ENCODE measurements at places on chromosomes 4 and X.

DNA sequence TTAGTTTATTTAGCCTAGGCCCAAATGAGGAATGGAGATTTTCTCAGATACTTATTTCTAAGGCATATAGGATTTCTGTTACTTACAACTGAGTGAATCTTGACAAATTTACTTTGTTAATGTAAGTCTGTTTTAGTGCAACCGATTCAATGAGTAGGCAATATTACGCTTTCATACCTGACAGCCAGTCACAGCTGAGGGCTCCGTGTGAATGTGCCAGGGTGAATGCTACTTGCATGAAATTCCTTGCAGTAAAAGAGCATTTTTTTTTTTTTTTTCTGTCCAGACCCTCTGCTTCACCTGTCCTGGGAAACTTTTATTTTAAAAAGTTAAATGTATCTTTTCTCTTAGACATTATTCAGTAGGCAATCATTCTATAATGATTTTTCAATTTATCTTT is 1100.0 kb downstream of the FAT4 start:
- DNase-seq, result no peak

- DNase-seq, result peak; percentile 41
Observed at GRCh38 chrX:20530406-20530921, 263.8 kb upstream of the RPS6KA3 start.

DNA sequence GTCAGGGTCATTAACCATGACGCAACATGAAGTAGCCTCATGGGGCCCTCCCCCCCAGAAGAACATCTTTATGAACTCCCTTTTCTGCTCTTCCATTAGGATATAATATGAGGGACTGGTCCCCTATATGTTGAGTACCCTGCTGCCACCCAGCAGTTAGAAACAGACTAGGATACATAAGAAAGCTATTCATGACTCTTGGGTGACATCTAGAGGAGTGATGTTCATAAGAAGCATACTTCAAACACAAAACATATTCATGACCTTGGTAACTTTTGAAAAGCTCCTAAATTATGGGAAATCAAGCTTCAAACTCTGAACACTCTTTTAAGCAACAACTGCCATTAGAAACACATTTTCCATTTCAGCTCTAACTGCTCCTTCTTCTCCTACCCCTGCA is 155.2 kb upstream of the SPIN4 start:
- DNase-seq, result no peak

DNA sequence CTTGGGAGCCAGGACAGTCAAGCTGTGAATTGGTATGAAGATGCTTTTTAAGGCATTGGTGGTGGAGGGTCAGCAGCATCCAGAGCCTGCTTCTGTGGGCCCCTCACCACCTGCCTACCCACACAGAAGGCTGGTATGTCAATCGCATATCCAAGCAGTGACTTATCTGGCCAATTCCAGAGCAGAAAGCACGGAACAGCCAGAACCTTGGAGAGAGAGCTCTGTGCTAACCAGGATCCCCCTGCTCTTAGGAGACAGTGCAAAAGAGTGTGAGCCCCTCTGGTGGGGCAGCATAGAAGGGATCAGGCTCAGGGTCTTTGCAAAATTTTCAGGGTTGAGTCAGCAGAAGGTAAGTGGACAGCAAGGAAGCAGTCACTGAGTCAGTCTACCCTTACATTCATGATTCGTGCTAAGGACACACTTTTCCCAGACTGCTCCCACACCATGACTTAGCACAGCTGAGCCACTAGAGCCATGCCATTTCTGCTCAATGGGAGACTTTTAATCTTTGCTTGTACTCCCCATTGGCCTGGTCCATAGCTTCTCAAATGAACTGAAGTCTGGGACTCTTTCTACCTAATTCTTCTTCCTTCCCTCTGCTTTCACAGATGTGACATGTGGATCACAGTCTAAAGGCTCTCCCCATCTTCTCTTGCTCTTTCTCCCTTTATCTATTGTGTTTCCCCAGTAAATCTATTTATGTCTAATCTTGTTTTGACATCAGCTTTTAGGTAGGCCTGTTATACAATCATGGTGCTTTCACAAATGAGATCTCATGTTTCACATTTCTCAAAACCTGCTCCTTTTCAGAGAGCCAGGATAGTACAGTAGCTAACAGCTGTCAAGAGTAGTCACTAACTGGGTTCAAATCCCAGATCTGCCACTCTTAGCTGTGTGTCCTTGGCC is 20.0 kb downstream of the MORF4L2 start:
- DNase-seq, result no peak

DNA sequence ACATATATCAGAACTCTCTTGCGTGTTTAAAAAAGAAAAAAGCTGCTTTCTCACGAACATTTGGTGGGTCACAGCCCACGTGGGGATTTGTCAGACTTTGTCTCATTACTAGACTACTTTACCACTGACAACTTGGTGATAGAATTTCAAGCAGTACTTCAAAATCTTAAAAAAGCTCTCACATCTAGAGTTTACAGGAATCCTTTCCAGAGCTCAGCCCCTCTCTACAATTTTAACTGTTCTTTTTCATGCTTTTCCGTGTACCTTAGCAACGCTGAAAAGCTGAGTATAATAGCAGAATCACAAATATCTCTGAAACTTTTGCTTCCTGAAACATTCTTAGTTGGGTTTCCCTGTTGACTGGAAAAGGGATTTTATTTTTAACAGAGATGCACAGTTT is 50.2 kb downstream of the SMAD1 start:
- no peak for DNase-seq

- peak; percentile 28 for DNase-seq
Observed at GRCh38 chr4:140755774-140756318, 339 bp downstream of the TBC1D9 start.

DNA sequence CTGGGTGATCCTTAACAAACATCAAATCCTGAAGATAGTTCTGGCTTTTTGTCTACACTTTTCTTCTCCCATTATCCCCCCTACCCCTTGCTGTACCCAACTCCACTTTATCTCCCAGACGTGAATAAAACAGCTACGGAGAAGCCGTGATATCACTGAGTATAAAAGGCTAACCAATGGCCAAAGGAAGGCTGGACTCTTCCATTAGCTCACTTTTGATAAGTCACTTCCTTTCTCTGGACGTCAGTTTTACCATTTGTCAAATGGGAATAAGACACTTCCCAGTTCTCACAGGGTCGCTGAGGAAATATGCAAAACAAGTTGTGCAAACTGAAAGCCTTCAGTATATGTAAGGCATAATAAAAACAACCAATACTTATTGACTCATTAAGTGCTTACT is 38.6 kb upstream of the EDA2R start:
- DNase-seq, result no peak

GRCh38 chrX:3295731-3296130 is 50.7 kb downstream of the MXRA5 start:
- DNase-seq, result peak; percentile 14

- no peak for DNase-seq
Observed at GRCh38 chrX:42783451-42783850, 5.5 kb upstream of the PPP1R2C start.

DNA sequence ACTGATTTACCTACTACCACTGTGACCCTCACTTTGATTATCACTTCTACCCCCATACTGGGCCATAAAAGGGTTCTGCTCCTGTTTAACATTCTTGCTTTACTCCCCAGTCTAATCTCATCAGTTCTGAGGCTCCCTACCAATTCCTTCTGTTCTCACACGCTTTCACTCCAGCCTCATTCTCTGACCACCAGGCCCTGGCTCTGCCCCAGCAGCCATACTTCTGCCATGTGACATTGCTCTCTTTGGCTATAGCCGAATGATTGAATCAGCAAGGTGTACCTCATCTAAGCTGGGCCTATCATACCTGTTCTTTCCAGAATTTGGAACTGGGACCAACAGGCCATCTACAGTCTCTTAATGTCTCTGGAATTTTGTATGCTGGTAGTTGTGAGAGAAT is 14.4 kb upstream of the ELF2 start:
- DNase-seq, result no peak

DNA sequence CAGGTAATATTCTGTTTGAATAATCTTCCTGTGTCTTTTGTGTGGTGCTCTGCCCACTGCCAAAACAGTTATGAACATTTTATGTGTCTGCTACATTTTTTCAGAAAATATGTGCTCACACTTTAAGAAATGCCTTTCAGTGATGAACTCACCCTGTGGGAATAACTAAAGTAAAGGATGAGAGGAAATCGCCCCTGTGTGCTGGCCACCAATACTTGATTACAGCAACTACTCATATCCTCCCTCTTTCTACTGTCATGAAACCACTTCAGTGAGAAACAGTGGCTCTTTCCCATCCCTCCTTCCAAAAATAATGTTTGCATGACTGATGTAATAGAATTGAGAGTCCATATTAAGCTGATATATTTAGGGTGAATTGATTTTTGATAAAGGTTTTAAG is 900.9 kb downstream of the RAB28 start:
- DNase-seq, result no peak

DNA sequence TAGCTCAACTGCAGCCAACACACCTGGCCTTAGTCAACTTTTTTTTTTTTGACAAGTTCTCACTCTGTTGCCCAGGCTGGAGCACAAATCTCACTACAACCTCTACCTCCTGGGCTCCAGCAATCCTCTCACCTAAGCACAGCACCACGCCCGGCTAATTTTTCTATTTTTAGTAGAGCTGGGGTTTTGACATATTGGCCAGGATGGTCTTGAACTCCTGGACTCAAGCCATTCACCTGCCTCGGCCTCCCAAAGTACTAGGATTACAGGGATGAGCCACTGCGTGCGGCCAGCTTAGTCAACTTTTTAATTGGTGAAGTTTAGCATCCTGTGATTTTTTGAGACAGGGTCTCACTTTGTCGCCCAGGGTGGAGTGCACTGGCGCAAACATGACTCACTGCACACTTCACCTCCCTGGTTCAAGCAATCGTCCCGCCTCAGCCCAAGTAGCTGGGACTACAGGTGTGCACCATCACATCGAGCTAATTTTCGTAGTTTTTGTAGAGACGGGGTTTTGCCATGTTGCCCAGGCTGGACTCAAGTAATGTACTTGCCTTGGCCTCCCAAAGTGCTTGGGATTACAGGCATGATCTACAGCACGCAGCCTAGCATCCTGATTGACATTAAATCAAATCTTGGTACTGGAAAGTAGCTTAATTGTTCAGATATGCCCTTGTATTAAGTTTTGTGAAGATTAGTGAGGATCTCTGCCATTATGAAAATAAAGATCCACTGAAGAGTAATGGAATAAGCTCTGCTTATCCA is 8.3 kb downstream of the HNRNPDL start:
- no peak for DNase-seq

- DNase-seq, result no peak
Observed at GRCh38 chr4:3054169-3054759, 20.1 kb downstream of the HTT-AS start.

GRCh38 chr4:124420166-124420695 is 292.3 kb downstream of the ANKRD50 start:
- DNase-seq, result no peak

GRCh38 chrX:24025741-24026403 is 1.1 kb downstream of the KLHL15 start:
- peak; percentile 82 for DNase-seq

DNA sequence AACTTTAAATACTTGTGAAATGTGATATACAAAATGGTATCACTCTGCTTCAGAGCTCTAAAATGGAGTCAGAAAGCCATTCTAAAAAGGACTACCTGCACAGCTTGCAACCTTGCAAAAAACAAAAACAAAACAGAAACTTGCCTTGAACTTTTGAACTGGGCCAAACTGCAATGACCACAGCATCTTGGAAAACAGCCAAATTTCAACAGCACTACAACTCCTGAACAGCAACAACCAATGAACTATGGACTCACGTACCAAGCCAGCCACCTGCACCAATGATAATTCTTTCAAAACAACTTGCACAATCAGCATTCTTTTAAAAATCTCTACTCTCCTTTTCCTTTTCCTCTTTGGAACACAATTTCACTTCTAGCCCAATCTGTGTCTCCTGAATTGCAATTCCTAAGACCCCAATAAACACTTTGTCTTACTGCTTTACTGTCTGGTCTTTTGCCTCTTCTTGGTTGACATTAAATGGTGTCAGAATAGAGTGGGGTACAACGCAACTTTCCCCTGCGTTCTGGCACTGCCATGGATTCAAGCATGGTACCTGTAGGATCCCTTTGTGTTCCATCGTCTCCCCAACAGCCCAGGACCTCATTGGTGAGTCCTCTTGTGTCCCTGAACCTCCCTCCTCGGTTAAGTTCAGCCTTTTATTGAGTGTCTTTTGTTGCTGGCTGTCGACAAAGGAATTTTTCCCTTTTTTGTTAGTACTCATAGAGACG is 35.7 kb upstream of the FMR1 start:
- no peak for DNase-seq

- DNase-seq, result peak; percentile 41
Observed at GRCh38 chrX:125205133-125205917, 114.3 kb upstream of the TEX13C start.

GRCh38 chr4:138311771-138312535 is 69.8 kb upstream of the SLC7A11 start:
- DNase-seq, result no peak

- DNase-seq, result no peak
Observed at GRCh38 chr4:151864068-151864467, 103.3 kb upstream of the GATB start.

GRCh38 chrX:67601771-67602170 is 58.0 kb downstream of the AR start:
- no peak for DNase-seq

GRCh38 chrX:46733226-46733625 is 25.7 kb downstream of the SLC9A7 start:
- DNase-seq, result no peak

GRCh38 chrX:39577985-39578869 is 519.5 kb downstream of the BCOR start:
- no peak for DNase-seq

- no peak for DNase-seq
Observed at GRCh38 chr4:169440446-169440845, 169.7 kb upstream of the SH3RF1 start.

GRCh38 chr4:42492962-42493361 is 95.7 kb downstream of the SHISA3 start:
- DNase-seq, result no peak

- no peak for DNase-seq
Observed at GRCh38 chr4:145196747-145197146, 16.4 kb upstream of the OTUD4 start.

DNA sequence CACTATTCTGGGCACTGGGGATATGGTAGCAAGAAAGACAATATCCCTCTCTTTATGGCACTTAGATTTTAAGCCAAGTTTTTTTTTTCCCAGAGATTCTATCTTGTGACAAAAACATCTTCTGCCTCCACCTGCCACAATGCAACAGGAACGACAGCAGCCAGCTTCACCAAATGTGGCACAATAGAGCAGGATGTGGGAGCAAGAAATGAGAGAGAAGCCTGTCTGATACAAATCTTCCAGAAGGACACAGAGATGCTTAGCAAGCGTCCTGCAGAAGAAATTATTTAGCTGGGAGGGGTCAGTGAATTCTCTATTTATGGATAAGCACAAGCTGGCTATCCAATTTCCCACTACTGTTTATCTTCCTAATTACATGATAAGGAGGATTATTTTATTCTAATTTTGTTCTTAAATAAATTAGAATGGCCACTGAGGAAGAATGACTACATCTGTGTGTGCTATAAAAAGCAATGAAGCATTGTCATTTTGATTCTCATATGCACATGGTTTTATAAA is 27.1 kb upstream of the ZNF330 start:
- no peak for DNase-seq

- DNase-seq, result no peak
Observed at GRCh38 chr4:151239608-151240007, 37.4 kb upstream of the PRSS48 start.
